AG08395 (cell line): ENCODE measurements at places on chromosomes 12 and 14.

DNA sequence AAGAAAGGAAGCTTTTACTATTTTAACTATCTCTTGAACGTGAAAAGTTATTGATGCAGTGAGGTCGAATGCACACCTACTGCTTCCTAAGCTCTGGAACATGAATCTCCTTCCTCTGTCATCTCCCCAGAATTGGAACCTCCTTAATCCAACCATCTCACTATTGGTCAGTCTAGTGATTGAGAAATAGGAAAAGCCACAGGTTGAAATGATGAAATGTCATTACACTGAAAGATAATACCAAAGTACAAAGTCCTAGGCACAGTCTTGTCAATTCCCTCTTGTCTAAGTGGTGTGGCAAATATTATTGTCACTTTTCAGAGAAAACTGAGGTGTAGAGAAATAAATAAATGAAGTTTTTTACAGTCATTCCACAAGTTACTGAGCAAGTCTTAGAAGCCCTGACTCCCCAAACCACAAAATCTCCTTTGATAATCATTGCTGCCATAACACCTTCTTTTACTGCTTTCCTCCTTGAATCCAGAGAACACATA is 19.5 kb upstream of the HIGD1C start:
- no peak for DNase-seq

- DNase-seq = no peak
These were observed 119.5 kb upstream of the PMCH start for GRCh38 chr12:102317155-102317554.

GRCh38 chr12:81759190-81760051 is at the start of gene PPFIA2:
PPFIA2 (minus strand) TSS chr12:81759350.
- peak; percentile 15 for DNase-seq

GRCh38 chr14:83133981-83134645 is 1600.5 kb upstream of the SEL1L start:
- DNase-seq = no peak

DNA sequence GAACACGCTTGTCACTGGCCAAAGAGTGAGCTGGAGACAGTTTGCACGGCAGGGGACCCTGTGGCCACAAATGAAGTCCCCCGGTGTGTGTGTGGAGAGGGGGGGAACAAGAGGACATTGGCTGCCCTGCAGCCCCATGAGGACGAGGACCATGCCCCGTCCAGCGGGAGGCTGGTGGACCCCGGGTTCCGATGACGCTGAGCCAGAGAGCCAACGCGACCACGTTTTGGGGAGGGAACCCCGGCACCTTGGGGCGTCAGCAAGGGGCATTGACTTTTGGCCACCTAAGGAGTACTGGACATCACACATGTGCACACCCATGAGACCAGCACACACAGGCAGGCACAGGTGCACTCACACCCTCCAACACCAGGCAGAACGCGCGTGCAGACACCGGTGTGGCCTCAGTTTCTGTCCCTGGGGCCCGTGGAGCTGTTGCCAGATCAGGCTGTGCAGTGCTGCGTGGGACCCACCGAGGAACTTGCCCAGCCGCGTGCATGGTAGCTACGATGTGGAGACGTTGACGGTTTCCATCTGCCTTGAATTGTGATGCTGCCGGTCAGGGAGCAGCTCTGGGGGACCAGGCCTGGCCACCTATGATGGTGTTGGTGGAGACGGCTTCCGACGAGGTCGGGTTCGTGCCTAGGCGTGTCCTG is 26.5 kb downstream of the NOC4L start:
- no peak for DNase-seq

GRCh38 chr12:113298861-113299545 is 35.9 kb downstream of the SLC8B1 start:
- peak; percentile 55 for DNase-seq

- no peak for DNase-seq
These were observed 256.4 kb downstream of the GRIN2B start for GRCh38 chr12:13725049-13725448.

DNA sequence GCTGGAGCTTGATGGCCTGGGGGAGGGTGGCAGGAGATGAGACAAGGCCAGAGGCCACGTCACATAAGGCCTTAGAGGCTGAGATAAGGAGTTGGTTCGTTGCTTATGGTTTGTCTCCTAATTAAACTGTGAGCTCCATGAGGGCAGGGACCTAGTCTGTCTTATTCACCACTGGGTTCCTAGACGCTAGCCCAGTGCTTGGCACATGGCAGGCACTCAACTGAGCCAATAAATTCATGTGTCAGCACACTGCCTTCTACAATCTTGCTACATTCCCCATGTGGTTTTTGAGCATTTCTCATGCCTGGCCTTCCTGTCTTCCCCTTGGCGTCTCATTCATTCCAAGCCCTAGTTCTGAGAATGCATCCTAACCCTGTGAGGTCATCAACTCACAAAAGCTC is 92.5 kb upstream of the MED13L start:
- peak; percentile 87 for DNase-seq

- peak; percentile 44 for DNase-seq
These were observed 42.0 kb upstream of the A2ML1 start for GRCh38 chr12:8780389-8780788.

DNA sequence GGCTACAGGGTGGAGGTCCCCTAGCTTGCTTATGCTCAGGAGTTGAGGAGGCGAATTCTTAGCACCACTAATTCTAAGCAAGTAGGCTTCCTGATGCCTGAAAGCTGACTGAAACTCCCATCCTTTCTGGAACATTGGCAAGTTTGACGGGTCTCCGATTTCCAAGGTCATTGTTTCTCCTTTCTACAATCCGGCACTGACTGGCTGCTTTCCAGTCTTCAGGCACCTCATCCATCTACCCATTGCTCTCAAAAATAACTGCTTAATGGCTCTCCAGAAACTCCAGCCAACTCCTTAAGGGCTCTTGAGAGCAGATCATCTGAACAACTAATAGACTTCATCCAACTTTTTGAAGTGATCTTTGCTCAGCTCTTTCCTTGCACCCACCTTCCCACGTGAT is 13.3 kb downstream of the REM2 start:
- no peak for DNase-seq

DNA sequence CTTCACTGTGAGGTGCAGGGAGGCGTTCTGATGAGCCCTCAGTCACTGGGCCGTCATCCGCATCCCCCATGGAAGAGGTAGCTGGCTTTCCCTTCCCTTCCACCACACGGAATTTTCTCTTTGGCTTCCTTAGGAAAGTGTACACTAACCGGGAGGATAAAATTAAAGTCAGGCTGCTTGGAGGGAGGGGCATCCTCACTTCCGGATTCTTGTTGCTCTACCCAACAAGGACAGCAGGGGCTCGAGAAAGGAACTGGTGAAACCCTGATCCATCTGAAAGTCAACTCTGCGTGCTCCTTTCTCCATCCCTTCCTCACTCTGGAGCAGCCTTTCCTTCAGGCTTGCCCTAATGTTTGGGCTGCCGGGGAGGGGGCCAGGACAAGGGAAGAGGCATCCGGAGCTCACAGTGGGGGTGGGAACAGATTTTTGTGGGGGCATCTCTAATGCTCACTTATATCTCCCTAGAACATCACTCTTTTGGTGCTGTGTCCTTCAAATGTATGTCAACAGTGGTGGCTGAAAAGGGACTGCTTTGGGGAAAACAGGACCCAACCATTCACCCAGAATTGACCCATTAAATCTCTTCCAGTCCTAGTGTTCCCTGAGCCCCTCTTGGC is 101.4 kb upstream of the FKBP4 start:
- DNase-seq = no peak

- DNase-seq = no peak
These were observed 57.8 kb downstream of the TMEM117 start for GRCh38 chr12:43893670-43894069.

DNA sequence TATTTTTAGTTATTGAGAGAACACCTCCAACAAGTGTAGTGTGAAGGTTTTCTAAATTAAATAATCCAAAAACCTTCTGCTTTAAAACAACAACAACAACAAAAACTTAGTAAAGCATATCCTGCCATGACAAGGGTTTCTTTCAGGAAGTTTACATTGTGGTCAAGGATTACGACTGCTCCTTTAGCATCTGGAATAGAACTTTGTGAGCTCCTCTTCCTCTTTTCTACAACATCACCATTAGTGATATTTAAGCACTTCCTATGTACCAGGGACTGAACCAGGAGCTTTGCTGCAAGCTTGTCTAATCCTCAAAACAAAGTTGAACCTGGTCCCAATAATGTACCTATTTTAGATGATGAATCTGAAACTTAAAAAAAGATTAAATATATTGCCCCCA is 315.4 kb upstream of the KITLG start:
- DNase-seq = no peak

GRCh38 chr12:14828892-14829291 is 14.4 kb downstream of the ART4 start:
- peak; percentile 21 for DNase-seq

- DNase-seq = no peak
These were observed 38.1 kb downstream of the P2RX7 start for GRCh38 chr12:121170611-121171260.

- no peak for DNase-seq
These were observed 44.5 kb downstream of the RIMBP2 start for GRCh38 chr12:130671556-130671955.

DNA sequence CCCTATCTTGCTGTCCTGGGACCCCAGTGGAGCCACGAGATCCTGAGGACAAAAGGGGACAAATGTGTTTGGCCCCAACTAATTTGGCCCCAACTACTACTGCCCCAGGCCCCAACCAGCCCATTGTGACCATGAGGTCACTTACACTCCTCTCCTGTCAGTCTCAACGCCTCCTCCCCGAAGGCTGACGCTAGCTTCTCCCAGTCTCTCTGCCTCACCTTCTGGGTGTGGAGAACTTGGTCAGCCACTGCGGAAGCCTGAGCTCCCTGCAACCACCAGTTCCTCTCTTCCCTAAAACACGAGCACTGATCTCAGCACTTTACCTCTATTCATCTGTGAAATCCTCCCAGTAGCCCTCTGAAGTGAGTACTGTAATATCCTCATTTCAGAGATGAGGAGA is 13.3 kb downstream of the FAM181A start:
- DNase-seq = no peak

GRCh38 chr12:107353312-107353711 is 260.0 kb upstream of the CRY1 start:
- no peak for DNase-seq

DNA sequence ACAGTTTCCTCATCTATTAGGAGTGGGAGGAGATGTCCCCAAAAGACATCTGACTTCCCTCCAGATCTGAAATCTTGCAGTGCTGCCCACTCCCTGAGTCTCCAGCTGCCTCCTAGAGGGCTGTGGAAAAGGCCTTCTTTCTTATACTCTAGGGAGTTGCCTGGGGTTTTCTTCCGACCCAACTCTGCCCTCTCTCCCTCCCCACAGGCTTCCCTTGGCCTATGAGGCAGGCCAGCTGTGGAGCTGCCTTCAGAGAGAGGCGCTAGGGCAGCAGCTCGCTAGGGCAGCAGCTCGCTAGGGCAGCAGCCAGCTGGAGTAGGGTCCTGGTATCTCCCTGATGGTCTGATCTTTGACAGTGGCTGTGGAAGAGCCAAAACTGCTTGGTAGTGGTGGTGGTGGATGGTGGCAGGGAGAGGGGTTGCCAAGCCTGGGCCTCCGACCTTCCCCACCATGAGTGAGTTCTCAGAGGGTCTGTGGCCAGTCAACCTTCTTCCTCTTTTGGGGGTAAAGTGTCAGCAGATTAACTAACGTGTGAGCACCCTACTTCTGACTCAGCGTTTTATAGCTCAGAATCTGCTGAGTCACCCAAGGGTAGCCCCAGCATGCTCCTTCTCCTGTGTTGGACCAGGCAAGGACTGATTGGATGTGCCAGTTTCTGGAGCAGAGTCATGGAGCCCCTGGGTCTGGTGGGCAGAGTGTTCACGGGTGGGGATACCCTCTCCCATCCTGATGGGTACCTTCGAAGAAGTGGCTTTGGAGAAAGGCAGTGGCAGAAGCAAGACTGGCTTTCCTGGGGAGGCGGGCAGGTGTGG is 2.3 kb downstream of the SLC48A1 start:
- DNase-seq = no peak

DNA sequence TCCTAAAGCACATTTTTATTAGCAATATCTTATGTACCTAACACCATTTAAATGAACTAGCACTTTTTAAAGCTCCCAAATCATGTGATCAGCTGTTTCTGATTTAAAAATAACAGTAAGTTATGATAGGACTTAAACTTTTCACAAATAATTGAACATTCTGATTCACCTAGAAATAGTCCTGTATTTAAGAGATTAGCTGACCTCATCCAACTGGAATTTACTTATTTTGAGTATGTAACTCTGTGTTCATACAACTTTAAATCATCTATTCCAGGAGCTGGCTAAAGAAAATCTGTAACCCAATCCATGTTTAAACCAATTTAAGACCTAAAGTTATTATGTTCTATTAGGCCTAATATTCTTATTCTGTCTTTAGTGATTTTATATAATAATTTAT is 184.3 kb downstream of the CCDC91 start:
- peak; percentile 2 for DNase-seq

DNA sequence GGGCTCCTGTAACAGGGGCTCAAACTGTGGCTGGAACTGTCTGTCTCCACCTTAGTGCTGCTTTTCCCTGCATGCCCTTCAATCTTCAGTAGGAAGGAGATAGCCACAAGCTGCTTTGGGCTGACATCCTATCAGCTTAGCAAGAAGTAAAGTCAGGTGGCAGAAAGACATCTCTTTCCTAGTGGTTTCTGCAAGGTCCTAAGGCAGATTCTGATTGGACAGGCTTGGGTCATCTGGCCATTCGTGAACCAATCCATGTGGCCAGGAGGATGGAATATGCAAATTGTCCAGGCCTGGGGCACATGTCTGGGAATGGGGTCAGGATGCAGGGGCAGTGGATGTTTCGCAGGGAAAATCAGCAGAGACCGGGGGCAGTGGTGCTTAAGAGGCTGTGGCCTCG is 5.2 kb downstream of the RITA1 start:
- DNase-seq = no peak

- DNase-seq = no peak
These were observed 1.7 kb downstream of the ORAI1 start for GRCh38 chr12:121628037-121628436.

DNA sequence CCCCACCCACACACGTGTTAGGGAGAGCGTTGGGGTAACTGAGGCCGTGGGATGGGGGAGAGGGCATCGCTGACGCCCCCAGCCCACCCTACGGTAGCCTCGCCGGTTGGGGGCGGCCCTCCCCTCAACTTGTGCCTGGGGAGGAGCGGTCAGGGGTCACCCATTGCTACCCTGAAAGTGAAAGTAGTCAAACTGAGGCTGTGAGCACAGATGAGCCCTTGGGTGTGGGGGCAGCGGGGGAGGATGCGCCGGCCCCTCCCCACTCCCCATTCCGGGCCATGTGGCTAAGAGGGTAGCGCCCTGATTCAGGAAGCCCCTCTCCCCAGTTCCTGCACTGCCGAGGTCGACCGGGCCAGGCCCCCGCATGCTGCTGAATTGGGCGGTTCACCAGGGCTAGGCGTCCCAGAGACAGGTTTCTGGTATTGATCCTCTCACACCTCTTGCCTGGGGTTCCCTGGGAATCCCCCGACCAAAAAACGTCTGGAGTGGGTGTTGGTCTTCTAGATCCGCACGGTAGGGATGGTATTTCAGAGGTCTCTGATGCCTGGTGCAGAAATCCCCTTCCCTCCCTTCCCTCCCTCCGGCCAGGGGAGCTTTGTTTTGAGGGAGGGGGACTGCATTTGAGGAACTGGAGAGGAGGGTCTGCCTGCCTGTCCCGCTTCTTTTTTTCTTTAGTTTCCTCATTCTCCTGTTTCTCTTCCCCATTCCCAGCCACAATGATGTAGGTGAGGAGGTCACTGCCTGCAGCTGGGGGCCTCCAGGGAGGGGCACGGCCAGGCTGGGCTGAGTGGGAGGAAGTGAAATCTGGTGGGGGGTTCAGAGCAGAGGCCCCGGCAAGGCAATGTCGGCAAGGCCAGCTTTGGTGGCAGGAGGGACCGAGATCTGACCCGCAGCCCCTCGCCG is 1.0 kb downstream of the SH2B3 start:
- DNase-seq = no peak
